Activated CD4-positive, alpha-beta T cell treated with anti-CD3 and anti-CD28 coated beads for 24 hours (primary cell): ENCODE measurements at places on chromosomes 11 and 22.

DNA sequence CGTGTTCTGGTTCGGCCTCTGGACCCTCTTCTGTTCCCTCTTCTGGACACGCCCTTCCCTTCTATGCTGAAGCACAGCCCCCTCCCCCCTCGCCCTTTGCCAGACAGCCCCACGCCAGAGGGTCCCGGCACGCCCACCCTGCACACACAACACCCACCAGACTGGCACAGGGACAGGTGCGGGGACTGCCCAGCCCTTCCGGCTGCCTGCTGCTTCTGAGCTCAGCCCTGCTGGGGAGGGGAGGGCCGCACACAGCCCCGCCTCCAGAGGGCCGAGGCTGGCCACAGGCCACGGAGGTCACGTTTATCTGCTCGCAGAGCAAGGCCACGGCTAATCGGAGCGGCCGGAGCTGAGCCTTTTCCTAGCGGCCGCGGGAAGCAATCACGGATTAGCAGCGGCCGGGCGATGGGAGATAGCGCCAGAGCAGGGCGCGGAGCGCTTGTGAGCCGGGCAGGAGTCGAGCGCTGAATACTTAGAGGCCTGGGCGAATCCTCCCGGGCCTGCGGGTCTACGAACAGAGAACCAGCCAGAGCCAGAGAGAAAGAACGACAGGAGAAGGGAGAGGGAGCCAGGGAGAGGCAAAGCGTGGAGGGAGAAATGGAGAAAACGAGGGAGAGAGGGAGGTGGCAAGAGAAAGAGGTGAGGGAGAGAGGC is 21.5 kb downstream of the OTUB1 start:
- no peak for DNase-seq

DNA sequence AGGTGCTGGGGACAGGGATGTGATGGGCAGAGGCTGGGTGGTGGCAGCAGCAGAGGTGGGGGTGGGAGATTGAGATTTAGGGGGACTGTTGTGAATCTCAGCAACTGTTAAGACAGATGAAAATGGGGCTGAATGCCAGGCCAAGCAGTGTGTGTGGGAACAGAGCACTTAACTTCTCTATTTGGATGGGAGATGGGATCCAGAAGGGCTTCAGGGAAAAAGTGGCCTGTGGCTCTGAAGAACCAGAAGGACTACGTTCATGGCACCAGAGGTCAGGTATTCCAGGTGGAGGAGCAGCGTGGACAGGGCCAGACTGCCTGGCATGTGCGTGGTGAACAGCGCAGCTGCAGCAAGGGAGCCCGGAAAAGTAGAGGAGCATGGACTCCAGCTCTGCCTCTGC is 82.6 kb upstream of the SYT13 start:
- DNase-seq: no peak

- no peak for DNase-seq
These were observed 40.5 kb downstream of the SREBF2 start for GRCh38 chr22:41873391-41873790.

- no peak for DNase-seq
These were observed 568.6 kb upstream of the CADM1 start for GRCh38 chr11:116072601-116073410.

DNA sequence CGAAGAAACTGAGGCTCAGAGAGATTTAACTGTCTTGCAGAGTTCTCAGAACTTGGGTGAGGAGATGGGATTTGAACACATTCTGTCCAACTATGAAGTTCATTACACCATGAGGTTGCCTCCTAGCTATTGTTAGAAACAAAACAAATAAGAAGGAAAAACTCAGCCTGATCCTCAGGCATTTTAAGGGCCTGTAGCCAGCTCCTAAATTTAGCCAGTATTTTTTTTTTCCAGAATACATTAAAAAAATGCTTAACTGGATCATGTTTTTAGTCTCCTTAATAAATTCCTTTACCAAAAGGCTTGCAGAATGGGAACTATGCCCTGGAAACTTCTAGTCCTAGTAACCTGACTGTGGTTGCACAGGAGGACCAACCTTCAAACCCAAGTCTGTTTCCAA is 212.0 kb downstream of the CSNK2A3 start:
- no peak for DNase-seq

DNA sequence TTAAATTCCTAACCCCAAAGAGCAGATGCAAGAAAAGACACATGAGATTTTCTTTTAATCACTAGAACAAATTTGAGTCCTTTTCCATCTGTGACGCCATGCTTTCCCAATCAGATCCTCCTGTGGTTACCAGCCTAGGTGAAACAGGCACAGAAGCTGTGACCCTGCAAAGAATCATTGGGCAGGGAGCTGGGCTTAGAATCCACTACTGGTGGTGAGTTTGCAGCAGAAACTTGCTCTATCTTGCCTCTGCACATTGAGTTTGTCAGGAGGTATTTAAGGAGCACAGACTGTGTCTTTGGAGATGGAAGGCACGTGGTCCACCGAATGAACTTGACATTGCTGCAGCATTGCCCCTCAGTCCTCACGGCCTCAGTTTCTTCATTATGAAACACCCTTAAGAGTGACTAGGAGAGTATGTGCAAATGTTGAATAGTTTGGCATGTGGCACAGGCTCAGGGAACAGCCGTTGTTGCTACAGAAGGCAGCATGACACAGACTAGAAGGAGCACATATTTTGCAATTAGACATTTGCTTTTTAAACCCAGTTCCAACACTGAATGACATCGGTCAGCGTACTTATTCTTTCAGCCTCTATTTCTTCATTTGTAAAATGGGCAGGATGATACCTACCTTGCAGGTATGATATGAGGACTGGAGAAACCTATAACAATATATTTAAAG is 127.6 kb downstream of the DBX1 start:
- DNase-seq: no peak

GRCh38 chr11:111205632-111206385 is 39.7 kb upstream of the POU2AF2 start:
- no peak for DNase-seq

DNA sequence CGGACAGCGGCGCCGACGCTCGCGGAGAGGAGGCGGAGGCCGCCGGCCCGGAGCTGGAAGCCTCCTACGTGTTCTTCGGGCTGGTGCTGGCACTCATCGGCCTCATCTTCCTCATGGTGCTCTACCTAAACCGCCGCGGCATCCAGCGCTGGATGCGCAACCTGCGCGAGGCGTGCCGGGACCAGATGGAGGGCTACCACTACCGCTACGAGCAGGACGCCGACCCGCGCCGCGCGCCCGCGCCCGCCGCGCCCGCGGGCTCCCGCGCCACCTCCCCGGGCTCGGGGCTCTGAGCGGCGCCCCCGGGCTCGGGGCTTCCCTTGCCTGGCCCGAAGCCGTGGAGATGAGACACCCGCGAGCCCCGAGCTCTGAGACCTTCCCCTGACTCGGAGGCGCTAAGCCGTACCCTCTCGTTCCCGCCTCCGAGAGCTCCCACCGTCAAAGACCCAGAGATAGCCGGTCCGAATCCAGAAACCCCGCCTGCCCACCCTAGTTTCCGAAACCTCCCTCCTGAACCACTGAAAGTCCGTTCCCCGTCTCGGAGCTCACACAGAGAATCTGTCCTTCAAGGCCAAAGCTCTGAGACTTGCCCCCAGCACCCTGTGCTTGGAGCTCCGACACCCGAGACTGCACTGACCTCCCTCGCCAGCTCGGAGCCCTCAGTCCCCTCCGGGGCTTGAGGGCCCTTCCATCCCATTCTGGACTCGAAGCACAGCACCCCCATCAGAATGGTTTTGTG is 1.5 kb downstream of the TPBGL start:
- no peak for DNase-seq

DNA sequence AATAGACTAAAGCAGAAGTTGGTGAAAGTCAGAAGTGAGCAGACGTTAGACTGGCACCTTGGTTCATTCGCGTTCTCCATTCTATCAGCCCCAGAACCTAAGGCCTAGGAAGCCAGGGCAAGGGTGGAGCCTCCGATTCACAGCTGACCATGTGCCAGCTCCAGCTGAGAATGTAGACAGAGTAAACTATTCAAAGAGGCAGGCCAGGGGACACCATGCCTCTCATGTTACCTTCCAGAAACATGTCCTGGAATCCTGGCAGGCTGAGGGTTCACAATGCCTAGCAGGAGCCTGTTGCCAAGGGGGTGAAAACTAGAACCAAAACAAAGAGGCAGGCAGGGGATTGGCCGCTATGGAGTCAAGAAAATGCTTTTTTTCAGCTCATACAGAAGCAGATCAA is 224.4 kb upstream of the POU2AF2 start:
- DNase-seq: no peak

GRCh38 chr11:112554586-112554985 is 293.9 kb upstream of the PLET1 start:
- DNase-seq: no peak

GRCh38 chr22:44663256-44663999 is 38.6 kb upstream of the PRR5 start:
- no peak for DNase-seq

GRCh38 chr11:12192794-12193514 is 82.6 kb downstream of the MICAL2 start:
- no peak for DNase-seq
